ENCODE measurements at places on chromosomes 11 and 22.

DNA sequence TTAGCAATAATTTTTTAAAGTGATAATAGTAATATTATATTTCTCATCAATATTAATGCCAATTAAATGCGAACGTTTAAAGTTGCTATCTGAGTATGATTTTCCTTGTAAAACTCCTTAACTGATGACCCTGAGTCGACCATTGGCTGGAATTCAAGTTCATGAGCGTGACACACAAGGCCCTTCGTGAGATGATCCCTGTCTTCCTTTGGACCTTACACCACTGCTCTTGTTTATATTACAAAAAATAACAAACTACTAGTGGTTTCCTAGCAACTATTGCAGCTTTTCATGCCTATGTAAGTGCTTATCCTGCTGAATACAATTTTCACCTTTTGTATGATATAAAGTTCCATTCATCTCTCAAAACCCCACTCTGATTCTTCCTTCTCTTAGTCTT is 752.9 kb downstream of the CNTN5 start:
- DNase-seq = no peak

DNA sequence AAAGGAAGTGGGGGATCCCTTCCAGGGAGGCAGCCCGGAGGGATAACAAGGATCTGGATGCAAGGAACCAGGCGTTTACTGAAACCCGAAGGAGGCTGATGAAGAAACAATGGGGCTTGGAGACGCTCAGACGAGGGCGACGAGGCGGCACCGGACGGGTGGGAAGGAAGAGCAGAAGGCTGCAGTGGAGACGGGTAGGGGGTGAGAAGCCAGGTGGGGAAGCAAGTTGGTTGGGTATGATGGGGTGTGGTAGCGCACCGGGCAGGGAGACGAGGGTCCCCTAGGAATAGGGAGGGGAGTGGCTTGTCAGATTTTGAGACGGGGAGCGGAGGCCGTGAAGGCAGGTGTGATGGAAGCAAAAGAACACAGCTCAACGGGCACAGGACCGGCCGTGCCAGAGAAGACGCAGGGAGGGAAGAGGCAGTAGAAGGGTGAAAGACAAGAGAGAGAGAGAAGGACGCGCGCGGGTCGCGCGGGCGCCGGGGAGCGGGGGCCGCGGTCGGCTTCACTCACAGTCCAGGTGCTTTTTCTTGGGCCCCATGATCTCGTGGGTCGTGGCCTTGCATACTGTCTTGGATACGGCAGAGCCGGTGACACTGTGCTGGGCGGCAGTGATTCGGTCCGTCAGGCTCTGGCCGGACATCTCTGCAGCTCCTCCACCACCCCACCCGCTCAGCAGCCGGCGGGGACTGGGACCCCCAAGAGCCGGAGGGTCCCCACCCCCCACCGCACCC is 579 bp downstream of the PICALM start:
- DNase-seq = no peak

DNA sequence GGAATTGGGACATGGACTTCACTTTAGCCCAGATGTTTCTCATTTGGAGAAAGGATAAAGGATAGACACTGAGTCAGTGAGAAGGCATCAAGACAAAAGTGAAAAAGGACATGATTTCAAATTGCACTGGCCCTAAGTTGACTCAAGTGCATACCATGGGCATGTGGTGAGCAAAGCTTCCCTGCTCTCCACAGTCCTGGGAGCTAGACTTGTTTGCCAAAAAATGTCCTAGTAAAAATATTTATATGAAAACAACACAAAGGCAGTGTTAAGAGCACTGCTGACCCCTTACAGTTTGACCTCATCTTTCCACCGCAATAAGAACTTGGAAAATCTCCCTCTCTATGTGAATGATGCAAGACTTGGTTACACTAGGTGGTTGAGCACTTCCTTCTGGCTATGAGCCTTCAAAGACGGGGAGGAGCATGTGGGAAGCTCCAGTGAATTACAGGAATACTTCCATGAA is 46.5 kb upstream of the FIBIN start:
- DNase-seq = no peak

- no peak for DNase-seq
These were observed 73.4 kb downstream of the UVRAG start for GRCh38 chr11:75888416-75888815.

DNA sequence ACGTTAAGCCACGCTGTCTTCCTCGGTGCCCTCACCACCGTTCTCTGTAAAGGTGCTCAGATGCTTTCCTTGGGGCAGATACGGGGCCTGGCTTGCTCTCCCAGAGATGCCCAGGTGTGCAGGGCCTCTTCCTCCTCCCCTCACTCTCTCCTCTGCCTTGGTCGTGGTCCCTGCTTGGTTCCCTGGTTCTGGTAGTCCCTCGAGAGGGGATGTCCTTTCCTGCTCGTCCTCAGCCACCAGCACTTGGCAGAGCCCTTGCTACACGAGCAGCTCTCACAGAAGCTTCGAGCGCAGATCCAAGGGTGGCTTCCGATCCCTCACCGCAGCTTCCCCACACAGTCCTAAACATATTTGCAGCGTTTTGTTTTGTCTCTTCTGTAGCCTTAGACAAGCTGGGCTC is 298.8 kb downstream of the TBC1D22A start:
- DNase-seq = no peak

DNA sequence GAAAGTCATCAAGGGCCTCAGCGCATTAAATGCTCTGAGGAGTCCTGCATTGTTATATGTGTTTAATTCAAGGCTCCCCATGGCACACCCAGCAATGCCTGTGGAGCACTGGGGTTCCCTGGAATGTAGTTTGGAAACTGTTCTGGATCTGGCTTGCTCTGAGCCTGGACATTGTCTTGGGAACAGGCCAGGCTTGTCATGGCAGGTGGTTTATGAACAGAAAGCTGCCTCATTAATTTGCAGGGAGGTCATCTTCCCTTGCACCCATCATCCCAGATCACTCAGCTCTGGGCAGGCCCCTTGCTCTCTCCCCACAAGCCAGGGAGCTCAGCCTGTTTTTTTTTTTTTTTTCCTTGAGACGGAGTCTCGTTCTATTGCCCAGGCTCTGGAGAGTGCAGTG is 32.9 kb downstream of the RPS6KA4 start:
- DNase-seq = no peak

- no peak for DNase-seq
These were observed 129.1 kb downstream of the DCDC1 start for GRCh38 chr11:31240340-31240904.

GRCh38 chr11:42595876-42596275 is 715.9 kb upstream of the API5 start:
- no peak for DNase-seq

- no peak for DNase-seq
These were observed 26.5 kb downstream of the CTNND1 start for GRCh38 chr11:57787920-57788702.

DNA sequence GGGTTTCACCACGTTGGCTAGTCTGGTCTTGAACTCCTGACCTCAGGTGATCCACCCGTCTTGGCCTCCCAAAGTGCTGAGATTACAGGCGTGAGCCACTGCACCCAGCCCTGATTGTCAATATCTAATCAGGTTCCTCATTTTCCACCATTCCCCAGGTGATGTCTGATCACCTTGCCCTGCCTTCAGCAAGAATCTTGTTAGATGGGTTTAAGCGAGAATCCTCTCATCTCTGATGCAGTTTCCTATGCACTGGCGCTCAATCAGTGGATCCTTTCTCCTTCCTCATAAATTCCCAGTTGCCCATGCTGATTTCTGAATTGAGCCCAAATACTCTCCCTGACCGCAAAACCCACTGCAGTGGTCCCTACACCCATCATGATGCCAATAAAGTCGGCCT is 664 bp upstream of the ZC3H7B start:
- no peak for DNase-seq
